ENCODE measurements at places on chromosomes 13 and 19. TPM values are rescaled to one million over a fixed set of nuclear protein-coding genes. Genes with fewer than 3 reads are reported as not detected.

DNA sequence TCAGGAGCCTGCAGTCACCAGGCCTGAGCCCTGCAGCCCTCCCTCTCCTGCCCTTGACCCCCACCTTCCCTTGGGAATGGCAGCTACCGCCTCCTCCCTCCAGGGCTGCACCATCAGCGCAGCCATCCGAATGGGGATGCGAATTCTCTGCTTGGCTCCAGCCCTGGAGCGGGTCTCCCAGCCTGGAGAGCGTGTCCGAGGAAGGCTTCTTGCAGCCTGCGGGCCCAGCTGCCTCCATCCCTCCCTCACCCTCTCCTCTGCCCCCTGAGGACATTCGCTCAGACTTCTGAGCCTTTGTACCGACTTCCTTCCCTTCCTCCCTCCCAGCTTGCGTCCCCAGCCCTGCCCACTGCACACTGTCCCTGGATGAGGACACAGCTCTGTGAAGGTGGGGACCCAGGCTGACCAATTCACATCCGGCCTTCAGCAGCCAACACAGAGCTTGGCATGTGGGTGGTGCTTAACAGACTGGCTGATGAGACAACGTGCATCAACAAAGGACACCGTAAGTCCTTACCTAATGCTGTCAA is 6.0 kb upstream of the NKPD1 start:
- no peak for DNase-seq

DNA sequence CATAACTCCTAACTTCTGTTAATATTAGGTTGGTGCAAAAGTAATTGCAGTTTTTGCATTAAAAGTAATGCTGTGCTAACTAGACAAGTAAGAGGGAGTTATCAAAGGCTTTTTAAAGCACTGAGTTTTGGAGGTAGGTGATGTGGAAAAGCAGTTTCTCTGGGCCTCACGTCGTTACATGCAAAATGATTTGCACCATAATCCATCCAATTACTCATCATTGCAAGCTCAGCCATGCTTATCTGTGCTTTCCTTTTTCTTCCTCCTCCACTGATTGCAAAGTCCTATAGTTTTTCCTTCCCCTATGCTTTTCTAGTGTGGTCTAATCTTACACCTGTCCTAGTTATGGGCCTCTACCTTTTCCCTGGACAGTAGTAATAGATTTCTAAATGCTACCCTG is 35.4 kb upstream of the INTS6 start:
- DNase-seq: no peak

The NUMBL gene
- 15.4 TPM for polyA plus RNA-seq

GRCh38 chr13:41317243-41317642 is 6.2 kb downstream of the NAA16 start:
- DNase-seq: no peak

DNA sequence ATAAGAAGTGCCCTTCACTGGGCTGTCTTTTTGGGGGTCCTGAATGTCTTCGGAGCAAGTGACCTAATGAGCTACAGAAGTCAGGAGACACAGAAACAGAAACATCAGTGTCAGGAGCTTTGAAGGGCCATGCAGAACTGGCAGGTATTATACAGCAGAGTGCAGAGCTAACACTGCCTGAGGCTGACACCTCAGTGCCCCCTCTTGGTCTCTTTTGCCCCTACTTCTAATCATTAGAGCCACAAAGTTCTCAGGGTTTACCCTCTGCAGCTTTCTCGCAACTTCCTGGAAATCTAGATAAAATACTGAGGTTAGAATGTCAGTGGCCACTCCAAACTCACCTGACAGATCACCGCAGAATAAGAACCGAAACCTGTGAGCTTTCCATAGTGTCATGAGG is 172.7 kb downstream of the B3GLCT start:
- no peak for DNase-seq

The FXYD3 gene
- 19.9 TPM for polyA plus RNA-seq

GRCh38 chr19:30073152-30074000 is 131.3 kb downstream of the URI1 start:
- DNase-seq: no peak

DNA sequence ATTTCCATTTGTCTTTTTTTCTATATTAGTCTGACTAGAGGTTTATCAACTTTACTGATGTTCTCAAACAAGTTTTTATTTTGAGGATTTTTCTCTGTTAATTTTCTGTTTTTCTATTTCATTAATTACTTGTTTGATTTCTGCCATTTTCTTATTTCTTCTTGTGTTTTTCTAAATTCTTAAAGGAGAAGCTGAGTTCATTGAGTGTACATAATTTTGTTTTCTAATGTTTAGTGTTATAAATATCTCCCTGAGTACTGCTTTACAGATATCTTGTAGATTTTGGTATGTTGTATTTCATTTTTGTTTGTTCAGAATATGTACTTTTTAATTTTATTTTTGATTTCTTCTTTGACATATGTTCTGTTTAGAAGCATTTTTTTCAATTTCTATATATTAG is 1404.3 kb upstream of the MIR17HG start:
- DNase-seq: no peak

GRCh38 chr13:105587786-105588185 is 947.7 kb downstream of the EFNB2 start:
- DNase-seq: no peak

DNA sequence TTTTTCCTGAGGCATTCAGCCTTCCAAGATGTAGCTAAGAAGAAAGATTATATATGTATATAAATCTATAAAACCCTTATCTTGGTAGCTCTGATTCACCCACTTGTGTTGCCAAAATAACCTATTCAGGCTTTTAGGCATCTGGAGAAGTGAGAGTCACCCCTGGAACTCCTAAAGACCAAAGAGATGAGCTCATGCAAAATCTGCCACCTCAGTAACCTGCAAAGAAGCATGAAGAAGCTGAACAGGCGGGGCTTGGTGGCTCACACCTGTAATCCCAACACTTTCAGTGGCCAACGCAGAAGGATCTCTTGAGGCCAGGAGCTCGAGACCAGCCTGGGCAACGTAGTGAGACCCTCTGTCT is 393.7 kb downstream of the FOXO1 start:
- DNase-seq: no peak

- no peak for DNase-seq
Observed at GRCh38 chr13:108962654-108963053, 333.2 kb downstream of the MYO16 start.

DNA sequence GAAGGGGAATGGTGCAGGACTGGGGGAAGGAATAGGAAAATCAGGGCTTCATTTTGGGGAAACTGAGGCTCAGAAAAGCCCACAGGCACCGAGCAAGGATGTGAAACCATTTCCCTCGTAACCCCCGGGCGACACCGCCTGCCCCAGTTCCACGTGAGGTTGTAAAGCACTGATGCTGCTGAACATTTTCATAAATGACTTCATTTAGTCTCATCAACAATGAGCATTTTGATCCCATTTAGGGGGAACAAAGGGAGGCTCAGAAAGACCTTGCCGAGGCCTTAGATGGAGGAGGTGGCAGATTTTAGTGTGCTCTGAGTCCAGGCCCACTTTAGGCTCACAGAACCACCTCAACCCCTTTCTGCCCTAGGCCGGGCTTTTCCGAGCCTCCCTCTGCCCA is 20.5 kb upstream of the FBXO27 start:
- DNase-seq: no peak

DNA sequence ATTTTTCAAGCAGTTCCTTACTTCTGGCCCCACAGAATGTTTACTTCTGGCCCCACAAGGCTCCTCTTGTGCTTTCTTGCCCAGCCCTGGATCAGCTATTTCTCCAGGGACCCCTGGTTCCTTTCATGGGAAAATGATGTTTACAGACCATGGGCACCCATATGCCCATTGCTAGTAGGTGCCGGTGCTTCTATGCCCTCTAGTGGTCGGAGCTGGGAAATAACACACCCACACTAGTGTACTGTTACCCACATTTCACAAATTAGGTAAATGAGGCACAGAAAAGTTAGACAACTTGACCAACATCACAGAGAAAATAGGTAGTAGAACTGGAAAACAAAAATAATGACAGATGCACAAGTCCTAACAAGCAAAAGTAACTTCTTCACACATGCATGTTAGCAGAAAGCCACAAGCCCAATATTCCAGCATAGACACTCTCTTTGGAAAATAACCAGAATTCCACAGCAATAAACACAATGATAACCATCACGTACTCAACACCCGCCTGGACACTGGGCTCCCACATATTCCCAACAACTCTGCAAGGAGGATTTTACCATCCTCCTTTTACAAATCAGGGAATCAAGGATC is 1.3 kb upstream of the CEACAM6 start:
- no peak for DNase-seq

DNA sequence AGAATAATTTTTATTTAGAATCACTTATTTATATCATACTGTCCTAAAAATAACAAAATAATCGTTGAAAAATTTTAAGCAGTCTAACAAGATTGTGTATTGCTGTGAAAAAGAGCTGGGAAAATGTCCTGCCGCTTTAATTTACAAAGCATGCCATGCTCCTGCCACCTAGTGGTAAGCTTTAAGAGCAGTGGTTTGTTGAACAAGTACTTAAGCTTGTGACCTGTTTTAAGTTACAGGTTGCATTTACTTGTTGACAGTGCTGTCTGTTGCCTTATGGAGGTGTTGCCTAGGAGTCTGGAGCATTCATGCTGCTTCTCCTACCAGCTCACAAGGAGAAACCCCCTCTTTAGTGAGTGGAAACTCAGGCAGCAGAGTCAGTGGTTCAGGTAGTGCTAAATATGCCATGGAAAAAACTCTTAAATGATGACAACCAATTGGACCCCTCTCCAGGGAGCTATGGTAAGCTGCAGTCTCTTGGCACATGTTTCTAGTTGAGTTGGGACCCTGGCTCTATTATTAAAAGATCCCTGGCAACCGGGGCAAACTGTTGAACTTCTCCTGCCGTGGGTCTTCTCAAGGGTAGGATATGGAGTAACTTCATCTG is 68.4 kb downstream of the SPATA13 start:
- peak; percentile 53 for DNase-seq

DNA sequence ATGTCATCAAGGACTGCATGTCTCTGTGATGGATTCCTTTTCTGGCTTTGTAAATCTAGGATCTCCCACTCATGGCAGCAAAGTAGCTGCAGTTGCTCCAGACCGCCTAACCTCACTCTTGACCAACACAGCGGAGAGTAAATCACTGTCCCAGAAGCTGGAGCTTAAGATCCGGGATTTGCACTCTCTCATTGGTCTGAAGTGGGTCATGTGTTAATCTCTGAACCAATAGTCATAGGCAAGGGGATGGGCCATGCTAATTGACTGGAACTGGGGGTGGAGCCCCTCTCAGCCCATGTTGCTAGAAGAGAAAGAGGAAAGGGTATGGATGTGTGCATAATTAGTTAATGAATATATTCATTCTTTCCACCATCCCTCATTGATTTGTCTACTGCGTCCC is 34.0 kb downstream of the VAV1 start:
- no peak for DNase-seq

DNA sequence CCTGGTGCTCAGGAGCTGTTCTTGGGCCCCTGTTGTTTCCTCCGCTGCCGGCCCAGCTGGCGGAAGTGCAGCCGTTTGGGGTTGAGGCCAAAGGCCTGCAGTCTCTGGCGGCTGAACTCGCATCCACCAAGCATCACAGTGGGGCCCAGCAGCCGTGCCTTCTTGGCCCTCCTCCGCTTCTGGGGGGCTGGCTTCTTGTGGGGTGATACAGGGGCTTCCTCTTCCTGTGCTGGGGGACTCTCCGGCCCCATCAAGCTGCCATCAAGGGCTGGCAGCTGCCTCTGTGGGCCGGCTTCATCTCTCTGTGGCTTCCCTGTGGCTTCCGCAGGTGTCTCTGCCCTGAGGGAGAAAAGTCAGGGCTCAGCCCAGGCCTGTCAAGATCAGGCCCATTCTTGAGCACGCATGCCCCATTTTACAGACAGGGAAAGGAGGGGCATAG is 10.3 kb downstream of the ATG4D start:
- DNase-seq: no peak

The ING1 gene
- polyA plus RNA-seq: 20.5 TPM

- DNase-seq: no peak
Observed at GRCh38 chr13:113110048-113110851, 4.7 kb downstream of the F7 start.

DNA sequence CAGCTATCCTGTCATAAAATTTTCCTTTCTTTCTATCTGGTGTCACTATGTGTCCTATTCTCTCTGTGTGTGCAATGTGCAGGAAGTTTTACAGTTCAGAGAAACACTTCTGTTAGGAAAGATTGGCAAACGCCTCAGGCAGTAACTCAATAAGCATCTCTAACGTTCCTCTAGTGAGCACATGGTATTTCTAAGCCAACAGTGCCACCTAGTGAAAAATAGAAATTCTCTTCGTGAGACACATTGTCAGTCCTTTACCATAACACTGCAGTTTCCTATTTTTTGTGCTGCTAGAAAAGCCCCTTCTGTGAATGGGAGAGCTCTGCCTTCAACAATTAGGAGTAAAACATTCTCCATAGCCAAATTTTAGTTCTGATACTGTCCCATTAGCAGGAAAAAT is 50.7 kb downstream of the ZNF723 start:
- peak; percentile 2 for DNase-seq
